NCI-H2107 (cell line): ENCODE measurements at places on chromosomes 5 and 9.

GRCh38 chr9:132881826-132882225, 3.1 kb downstream of the SPACA9 start:
- no peak for DNase-seq

DNA sequence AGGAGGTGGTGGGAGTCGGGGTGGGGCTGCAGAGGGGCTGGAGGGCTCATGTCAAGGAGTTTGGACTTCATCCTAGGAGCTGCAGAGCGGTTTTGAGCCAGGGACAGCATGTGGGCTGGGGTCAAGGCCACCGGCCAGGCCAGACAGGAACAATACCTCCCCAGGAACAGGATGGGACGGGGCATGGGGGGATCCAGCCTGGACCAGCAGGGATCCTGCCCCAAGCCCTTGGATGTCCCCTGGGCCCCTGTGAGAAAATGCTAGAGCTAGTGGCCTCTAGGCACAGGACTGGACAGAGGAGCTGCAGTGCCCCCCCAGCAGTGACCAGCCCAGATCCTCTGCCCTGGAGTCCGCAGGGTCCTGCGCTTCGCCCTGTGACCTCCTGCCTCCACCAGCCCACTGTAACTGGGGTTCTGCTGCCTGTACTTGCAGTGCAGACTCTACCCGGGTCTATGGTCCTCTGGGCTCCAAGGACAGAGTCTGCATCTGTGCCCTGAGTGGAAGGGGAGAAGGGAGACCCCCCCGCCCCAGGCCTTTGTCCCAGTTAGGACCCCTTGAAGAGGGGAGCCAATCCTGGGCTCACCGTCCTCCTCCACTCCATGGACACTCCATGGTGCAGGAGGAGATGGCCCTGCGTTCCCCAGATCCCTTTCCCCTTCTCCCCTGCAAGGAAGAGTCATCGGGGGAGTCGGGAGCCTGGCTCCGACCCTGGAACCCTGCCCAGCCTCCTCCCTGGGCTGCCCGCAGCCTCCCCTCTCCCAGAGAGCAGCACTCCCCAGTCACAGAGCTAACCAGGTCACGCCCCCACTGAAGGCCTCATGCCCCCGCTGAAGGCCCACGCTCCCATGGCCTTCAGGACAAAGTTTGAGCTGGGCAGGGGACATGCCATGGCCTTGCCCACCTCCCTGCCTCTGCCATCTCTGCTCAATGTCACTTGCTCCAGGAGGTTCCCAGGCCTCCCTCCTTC, 3.0 kb upstream of the MXD3 start:
- DNase-seq, result no peak

GRCh38 chr5:12095808-12096281, 191.6 kb upstream of the CTNND2 start:
- no peak for DNase-seq

DNA sequence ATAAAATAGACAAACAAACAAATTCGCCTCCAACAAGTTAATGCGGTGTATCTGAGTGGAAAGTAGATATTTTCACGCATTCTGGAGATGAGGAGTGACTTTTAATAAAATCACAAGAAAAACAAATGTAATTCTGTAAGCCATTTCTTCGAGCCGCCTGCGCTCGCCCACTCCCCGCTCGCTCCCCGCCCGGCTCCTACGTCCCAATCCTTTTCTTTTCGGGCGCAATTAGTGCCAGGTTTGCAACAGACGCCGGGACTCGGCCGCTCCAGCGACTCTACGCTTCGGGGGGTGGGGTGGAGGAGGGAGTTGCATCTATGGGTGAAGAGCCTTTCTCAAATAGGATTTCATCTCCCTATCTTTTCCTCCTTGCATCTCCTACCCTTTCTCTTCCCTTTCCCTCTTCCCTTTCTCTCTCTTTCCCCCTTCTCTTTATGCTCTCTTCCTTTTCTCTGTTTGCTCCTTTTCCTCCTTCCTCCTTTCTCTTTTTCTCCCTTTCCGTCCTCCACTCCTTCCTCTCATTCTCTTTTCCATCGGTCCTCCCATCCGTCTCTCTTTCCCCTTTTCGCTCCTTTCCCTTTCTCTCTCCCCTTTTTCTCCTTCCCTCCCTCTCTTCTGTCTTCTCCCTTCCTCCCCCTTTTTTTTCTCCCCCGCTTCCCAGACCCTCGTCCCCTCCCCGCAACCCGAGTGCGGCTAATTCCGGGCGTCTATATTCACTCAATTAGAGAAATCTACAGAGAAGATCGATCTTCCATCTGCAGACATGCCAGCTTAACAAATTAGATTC, 6.1 kb upstream of the OTP start:
- DNase-seq, result no peak

DNA sequence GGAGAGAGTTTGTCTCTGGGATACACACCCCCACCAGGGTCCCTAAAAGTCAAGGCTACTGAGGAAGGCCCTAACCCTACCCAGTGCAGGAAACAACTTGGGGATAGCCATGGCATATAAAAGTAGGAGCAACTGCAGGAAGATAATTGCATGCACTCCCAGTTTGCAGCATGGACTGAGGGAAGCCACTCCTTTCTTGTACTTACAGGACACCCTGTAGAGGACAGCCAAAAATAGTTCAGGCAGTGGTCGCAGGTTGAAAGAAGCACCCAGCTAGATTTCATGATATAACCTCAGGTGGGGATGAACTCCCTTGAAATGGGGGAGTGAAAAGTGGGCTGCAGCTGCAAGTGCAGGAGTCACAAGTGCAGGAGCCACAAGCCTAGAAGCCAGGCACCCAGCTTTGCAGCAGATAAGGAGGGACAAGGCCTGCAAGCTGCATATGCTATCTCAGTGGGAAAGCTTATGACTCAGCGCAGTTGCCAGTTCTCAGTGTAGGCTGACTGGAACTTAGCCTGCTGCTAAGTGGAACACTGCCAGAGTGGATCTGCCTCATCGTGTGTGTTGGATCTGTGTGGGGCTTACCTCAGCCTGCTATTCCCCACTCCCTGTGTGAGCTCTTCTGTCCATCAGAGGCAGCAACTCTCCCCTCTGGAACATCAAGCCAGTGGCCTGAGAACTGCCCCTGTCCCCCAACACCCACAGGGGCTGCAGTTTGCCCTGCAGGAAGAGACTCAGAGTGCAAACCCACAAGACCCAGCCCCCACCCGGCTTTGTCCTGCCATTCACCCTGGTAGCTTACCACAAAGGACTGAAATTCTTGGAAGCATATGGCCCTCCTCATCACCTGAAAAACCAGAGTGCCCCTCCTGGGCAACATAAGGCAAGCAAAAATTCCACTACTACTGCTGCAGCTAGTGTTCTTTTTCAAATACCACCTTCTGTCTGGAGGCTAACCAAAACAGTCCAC, 42.7 kb downstream of the CYLC2 start:
- DNase-seq, result no peak

DNA sequence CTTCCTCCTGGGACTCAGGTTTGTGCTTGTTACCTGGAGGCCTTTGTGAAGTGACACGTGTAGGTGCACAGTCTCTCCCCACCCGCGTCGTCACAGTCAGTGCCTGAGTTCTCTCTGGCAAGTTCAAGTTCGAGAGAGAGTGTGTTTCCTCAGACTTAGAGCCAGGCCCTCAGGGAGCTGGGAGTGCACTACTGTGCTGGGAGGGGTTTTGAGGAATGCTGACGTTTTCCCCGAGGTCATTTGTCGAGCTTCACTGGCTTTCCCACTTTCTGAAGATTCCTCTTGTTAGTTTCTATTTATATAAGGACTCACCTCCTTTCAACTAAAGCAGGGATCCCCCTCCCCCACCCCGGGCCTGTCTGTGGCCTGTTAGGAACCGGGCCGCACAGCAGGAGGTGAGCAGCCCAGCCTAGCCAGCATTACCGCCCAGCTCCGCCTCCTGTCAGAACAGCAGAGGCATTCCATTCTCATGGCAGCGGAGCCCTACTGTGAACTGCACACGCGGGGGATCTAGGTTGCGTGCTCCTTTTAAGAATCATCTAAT, 209.2 kb downstream of the DIRAS2 start:
- no peak for DNase-seq

GRCh38 chr5:33649549-33650482, 209.1 kb downstream of the TARS1 start:
- no peak for DNase-seq

GRCh38 chr9:130537346-130538050, 41.9 kb upstream of the FUBP3 start:
- DNase-seq, result no peak

DNA sequence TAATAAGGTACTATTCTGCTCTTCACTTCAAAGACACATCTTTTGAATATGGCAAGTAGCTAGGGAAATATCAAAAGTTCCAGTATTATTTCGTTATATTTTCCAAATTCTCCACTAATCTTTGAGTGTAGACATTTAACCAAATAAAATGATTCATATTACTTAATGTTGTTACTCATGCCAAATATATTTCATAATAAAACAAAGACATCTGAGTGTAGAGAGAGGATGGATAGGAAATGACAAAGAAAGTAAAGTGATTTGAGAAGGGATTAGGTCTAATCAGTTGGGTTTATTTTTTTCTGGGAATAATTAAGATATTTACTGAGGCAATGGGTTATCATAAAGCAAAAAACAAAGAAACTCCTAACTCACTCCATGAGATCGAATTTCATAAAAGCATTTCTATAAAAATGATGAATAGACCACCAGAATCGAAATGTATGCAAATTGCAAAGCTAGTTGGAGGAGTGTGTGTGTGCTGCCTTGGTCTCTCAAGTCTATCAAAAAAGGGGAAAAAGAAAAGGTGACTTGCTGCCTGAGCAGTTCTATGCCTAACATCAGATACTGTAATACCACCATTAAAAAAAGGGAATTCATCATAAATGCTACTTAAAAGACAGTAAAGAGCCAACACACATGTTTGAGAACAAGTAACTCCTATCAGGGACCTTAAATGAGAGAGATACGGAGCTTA, 255.5 kb downstream of the PDE4D start:
- no peak for DNase-seq

DNA sequence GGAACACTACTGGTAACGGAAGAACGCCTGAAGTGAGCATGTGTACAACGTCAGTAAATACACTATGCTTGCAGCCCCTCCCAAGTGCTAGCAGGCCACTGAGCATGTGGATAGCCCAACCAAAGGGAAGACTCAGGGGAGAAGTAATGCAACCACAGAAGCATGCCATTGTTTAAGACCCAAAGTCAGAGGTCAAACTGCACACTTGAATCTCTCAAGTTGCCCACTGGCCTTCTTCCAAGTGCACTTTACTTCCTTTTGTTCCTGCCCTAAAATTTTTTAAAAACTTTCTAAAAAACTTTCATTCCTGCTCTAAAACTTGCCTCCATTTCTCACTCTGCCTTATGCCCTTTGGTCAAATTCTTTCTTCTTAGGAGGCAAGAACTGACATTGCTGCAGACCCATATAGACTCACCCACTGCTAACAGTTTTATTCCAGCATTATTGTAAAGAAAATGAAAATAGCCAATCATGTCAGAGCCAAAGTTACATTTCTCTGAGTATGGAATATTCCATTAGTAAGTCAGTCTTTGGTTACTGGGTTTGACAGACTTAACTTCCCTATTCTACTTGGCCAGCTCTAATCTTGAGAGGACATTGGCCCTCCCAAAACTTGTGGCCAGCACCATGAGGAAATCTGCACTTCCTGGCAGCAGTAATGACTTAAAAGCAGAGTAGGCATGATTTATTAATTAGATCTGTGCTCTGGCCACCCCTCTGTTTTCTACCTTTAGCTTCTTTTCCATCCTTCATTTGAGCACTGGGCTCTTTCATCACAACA, 76.9 kb downstream of the TSSK1B start:
- DNase-seq, result no peak

GRCh38 chr9:13158986-13159385, 120.5 kb downstream of the MPDZ start:
- no peak for DNase-seq

- DNase-seq, result no peak
These were observed 51.2 kb downstream of the USP20 start for GRCh38 chr9:129886226-129887174.

GRCh38 chr9:90559075-90560073, 83.2 kb downstream of the DIRAS2 start:
- DNase-seq, result no peak

DNA sequence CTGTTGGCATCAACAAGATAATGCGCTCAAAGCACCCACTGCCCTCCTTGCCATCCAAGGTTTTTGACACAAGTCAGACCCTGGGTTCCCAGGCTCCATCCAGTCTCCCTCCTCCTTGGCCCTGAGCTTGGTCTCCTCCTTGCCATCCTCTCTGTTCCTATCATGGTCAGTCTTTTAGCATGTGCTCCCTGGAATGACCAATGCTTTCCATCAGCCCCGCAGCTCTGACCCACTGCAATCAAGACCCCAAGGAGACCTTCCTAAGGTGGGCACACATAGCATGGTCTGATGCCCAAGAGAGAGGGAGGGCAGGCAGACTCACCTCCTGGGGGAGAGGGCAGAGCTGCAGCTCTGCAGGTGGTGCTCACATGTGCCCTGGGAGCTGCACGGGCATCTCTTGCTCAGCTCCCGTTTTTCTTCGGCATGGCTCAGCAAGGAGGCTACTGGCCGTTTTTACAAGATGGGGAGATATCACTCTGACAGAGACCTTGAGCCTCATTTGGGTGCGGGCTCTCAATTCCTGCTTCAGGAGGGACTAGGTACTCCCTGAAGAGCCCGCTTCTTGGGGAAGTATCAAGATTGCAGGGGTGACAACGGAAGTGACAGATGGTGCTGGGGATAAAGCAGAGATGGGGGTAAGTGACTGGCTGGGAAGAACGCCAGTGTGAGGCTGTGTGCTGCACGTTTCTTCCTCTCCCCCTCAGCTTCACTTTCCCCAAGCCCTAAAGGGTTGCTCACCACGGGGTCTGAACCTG, 3.3 kb downstream of the SEPTIN8 start:
- no peak for DNase-seq

DNA sequence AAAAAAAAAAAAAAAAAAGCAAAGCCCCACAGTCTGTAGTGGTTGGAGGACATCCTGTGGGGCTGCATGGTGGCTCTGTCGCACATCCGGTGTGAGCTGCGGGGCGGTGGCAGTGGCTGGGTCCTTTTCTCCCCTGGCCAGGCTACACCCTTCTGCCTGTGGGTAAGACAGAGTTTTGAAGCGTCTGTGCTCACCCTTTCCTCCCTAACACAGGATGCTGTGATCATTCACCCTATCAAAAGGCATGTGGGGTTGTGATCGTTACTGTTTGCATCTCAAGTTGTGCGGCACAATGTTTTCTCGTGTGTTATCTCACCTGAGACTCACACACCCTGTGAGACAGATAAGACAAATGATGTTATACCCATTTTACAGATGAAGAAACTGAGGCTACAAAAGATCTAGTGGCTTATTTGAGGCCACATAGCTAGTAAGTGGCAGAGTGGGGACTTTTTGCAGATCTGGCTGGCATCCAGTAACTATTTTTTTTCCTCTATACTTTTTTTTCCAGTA, 17.5 kb downstream of the IRF1 start:
- no peak for DNase-seq

- DNase-seq, result peak; percentile 24
These were observed 24.1 kb upstream of the VLDLR start for GRCh38 chr9:2597483-2597882.

- no peak for DNase-seq
These were observed 56.7 kb downstream of the SGCD start for GRCh38 chr5:156383510-156384265.

- no peak for DNase-seq
These were observed 5.4 kb downstream of the MRPS27 start for GRCh38 chr5:72314571-72315172.

- no peak for DNase-seq
These were observed 199.6 kb upstream of the MPDZ start for GRCh38 chr9:13479096-13479495.
